ENCODE measurements at places on chromosomes 5 and 9. TPM values are rescaled to one million over a fixed set of nuclear protein-coding genes. Genes with fewer than 3 reads are reported as not detected.

DNA sequence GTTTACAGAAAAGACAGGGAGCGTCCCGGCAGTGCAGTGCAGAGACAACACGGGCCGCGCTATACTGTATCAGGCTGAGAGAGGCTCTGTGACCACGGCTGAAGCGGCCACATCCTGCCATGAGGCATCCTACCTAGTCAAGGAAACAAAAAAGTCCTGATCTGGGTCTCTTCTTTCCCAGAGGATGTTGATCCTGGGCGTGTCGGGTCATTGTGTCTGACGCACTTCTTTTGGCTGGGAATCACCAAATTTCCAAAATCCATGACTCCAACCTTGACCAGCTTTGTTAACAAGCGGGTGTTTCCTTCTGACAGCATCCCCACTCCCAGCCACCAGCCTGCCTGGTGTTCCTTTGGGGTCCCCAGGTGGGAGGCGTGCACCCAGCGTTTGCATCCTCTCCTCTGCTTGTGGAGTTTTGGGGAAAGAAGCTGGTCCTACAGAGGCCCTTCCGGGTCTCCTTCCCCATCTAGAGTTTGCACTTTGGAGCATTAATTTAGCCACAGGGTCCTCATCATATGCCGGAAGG lies 91.4 kb upstream of the RAI14 start:
- no peaks in the 10 kb centered on the region for H3K36me3 ChIP-seq
- H3K27me3 ChIP-seq = peaks cover 6% of the 10 kb centered on the region
- no peak overlapping the region for H3K27ac ChIP-seq

- no peak for DNase-seq
- no peaks in the 10 kb centered on the region for H3K36me3 ChIP-seq
- no peaks in the 10 kb centered on the region for H3K27me3 ChIP-seq
- H3K4me3 ChIP-seq = no peak overlapping the region
- H3K4me1 ChIP-seq = peaks cover 13% of the 10 kb centered on the region
- H3K27ac ChIP-seq = no peak overlapping the region
Measured at GRCh38 chr5:178327446-178327845, 94.8 kb upstream of the PHYKPL start.

Gene SLC25A48
- not detected for polyA plus RNA-seq

- H3K4me1 ChIP-seq = no peaks in the 10 kb centered on the region
- H3K27me3 ChIP-seq = no peaks in the 10 kb centered on the region
- H3K4me3 ChIP-seq = no peak overlapping the region
Measured at GRCh38 chr5:53392073-53392472, 88.4 kb upstream of the FST start.

DNA sequence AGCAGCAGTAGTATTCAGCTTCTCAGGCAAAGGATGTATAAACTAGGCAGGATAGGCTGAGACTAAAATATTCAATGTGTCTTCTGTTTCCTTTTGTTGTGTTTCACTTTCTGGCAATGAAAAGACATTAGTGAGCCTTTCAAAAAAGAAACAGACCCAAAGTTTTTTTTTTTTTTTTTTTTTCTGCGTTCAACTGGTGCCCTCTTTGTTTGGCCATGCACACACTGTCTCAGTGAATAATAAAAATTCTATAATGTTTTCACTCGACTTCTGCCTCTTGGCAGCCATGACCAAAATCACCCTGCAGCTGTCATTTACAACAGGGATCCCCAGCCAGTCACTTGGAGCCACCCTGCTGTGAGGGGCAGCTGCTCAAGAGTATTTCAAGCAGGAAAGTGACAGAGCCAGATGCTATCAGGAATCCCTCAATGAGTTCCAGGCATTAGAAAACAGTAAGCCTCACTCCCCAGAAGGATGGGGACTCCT lies 44.0 kb upstream of the MAN2A1 start:
- peaks cover 5% of the 10 kb centered on the region for H3K27me3 ChIP-seq
- no peaks in the 10 kb centered on the region for H3K4me1 ChIP-seq
- H3K36me3 ChIP-seq = no peaks in the 10 kb centered on the region
- H3K4me3 ChIP-seq = no peak overlapping the region
- H3K27ac ChIP-seq = no peak overlapping the region

DNA sequence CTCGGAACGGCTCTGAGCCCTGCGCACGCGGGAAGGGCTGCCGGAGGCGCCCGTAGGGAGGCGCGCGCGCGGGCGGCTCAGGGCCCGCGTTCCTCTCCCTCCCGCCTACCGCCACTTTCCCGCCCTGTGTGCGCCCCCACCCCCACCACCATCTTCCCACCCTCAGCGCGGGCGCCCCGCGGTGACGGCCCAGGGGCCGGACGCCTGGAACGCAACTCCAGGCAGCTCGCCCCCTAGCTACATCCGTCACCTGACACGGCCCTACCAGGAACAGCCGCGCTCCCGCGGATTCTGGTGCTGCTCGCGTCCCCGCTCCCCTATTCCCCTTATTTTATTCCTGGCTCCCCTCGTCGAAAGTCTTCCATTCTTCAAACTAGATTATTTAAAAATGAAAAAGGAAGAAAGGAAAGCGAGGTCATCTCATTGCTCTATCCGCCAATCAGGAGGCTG lies at the start of gene CDKN2B-AS1:
CDKN2B-AS1 (plus strand) TSS at position 236 of the 450 bp plus-strand sequence.
- H3K4me1 ChIP-seq = peaks cover 21% of the 10 kb centered on the region
- H3K27me3 ChIP-seq = peaks cover 12% of the 10 kb centered on the region
- H3K36me3 ChIP-seq = peaks cover 7% of the 10 kb centered on the region
- peak within 1 kb of the TSS; percentile 94 for H3K4me3 ChIP-seq
- H3K27ac ChIP-seq = peak within 1 kb of the TSS; percentile 100

DNA sequence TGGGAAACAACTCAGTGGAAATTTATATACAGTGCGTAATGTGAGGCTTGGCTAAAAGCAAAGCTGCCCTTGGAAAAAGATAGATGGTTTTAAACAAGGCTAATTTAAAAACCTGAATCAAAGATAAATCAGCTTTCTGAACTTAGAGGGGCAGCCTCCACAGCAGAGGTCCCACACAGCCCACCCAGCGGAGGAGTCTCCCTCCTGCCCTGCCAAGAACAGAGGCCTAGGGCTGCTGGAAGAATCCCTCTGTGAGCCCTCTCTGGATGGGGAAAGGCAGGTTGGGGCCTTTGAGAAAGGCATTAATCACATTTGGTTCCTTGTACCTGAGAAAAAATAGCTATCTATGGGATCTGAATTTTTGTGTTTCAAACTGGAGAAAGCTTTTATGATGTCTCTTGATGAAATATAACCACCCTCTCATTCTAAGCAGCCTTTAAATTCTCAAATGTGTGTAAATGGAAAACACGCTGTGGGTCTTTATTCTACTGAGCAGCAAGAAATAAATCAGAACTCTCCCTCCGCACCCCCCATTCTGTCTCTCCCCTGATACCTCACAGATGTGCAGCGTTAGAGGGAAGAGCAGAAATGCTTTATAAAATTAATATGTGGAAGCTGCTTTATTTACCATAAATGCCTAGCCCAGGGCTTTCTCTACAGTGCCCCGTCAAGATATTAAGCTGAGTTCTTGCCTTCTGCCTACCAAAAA lies 329.2 kb downstream of the EFNA5 start:
- DNase-seq = no peak
- no peak overlapping the region for H3K4me3 ChIP-seq
- H3K27ac ChIP-seq = no peak overlapping the region

DNA sequence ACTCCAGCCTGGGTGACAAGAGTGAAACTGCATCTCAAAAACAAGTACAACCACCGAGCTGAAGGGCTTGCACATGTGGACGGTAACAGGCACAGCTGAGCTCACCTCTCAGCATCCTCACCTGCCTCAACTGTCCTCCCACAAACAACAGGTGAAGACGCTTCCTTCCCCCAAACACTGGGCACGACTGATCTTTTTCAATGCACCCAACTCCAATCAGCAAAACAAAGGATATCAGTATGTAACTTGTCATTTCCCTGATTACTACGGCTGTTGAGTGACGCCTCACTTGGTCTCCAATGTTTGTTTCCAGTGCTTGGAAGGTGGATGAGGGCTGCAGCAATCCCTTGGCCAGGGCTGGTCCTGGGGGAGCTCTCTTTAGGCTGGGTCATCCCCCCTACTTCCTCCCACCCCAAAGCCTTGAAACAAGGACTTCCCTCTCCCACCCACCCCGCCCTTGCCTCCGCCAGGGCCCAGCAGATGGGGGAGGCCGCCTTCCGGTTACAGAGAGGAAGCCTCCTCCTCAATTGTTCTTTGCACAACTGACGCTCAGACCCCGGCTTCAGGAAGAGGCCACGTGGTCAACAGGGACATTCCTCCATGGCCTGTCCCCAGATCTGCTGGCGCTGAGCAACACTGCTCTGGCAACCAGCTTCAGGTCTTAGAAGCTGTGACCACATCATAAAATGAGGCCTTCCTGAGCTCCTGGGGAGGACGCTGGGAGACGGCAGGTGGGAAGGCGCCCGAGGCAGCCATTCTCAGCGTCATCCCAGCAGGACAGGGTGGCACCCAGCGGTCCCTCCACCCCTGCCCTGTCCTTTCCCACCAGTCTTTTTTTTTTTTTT lies 5.9 kb downstream of the FAM78A start:
- no peaks in the 10 kb centered on the region for H3K36me3 ChIP-seq
- H3K4me3 ChIP-seq = peak overlapping the region; percentile 92
- H3K4me1 ChIP-seq = peaks cover 76% of the 10 kb centered on the region
- peak; percentile 55 for DNase-seq

DNA sequence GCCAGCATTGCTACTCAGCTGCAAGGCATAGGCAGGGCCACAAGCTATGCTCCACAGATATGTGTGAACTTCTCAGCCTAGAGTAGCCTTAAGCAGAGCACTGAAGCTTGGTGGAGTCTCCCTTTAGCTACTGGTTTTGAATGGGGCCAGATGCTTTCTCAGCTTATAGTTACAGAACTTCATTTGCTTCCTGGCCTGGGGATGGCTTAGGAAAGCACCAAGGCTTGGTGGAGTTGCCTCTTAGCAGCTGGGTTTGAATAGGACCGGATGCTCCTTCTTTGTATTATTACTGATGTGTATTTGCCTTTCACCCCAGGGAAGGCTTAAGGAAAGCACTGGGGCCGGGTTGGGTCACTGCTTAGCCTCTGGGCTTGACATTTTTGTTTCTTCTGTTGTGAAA lies 497.8 kb upstream of the SEMA6A start:
- H3K4me1 ChIP-seq = no peaks in the 10 kb centered on the region
- H3K36me3 ChIP-seq = no peaks in the 10 kb centered on the region
- no peak for DNase-seq
- no peaks in the 10 kb centered on the region for H3K27me3 ChIP-seq

GRCh38 chr5:59693492-59694309 lies 199.8 kb downstream of the PDE4D start:
- H3K27me3 ChIP-seq = no peaks in the 10 kb centered on the region
- no peaks in the 10 kb centered on the region for H3K36me3 ChIP-seq
- no peaks in the 10 kb centered on the region for H3K4me1 ChIP-seq
- H3K4me3 ChIP-seq = no peak overlapping the region
- no peak for DNase-seq

- H3K27ac ChIP-seq = no peak overlapping the region
- H3K4me3 ChIP-seq = no peak overlapping the region
- H3K36me3 ChIP-seq = no peaks in the 10 kb centered on the region
- H3K27me3 ChIP-seq = peaks cover 71% of the 10 kb centered on the region
- DNase-seq = no peak
Measured at GRCh38 chr9:130541533-130541932, 37.8 kb upstream of the FUBP3 start.

Gene GLDC
- polyA plus RNA-seq = 0.23 TPM

- no peak overlapping the region for H3K27ac ChIP-seq
- H3K36me3 ChIP-seq = no peaks in the 10 kb centered on the region
- H3K4me3 ChIP-seq = peak overlapping the region; percentile 69
Measured at GRCh38 chr5:125005266-125005665, 258.8 kb upstream of the ZNF608 start.

DNA sequence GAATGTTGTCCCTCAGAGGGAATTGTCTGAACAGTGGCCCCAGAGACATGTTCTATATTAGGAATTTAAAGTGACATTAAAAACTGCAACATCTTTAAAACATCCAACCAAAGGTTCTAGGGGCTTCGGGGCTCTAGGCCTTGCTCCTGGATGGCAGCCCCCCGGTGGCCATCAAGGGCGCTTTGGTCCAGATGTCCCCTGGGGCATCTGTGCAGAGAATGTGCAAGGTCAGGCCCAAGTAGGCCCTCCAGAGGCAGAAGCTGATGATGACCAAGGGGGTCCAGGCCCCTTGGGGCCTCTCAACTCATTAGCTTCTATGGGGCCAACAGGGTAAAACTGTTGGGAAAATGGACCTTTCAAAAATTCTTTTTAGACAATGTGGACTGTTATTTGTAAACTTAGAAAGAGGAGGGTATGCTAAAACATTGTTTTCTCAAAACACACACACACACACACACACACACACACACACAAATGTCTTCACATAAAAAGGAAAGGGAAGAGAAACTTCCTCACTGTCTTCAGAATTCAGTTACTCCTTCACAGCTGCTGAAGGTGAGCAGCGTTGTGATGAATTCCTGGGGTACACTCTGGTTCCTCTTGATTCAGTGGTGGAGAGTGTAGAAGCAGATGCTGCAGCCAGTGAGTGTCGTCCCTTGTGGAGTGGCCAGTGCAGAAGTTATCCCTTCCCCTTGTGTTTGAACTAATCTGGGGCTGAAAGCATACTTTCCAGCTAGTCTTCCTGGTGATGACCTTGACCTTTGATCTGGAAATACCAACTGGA lies 125.2 kb downstream of the WDR41 start:
- no peaks in the 10 kb centered on the region for H3K36me3 ChIP-seq
- no peak overlapping the region for H3K4me3 ChIP-seq
- no peaks in the 10 kb centered on the region for H3K4me1 ChIP-seq

GRCh38 chr9:114539701-114540380 lies 34.6 kb upstream of the WHRN start:
- DNase-seq = no peak
- H3K4me1 ChIP-seq = peaks cover 19% of the 10 kb centered on the region
- H3K27ac ChIP-seq = no peak overlapping the region
- no peak overlapping the region for H3K4me3 ChIP-seq
- H3K36me3 ChIP-seq = no peaks in the 10 kb centered on the region
- H3K27me3 ChIP-seq = no peaks in the 10 kb centered on the region

- H3K4me1 ChIP-seq = peaks cover 33% of the 10 kb centered on the region
- DNase-seq = no peak
- H3K27me3 ChIP-seq = no peaks in the 10 kb centered on the region
- H3K36me3 ChIP-seq = peaks cover 29% of the 10 kb centered on the region
- no peak overlapping the region for H3K27ac ChIP-seq
- no peak overlapping the region for H3K4me3 ChIP-seq
Measured at GRCh38 chr5:154380263-154380662, 65.5 kb upstream of the SAP30L start.

Gene FBN2
- polyA plus RNA-seq = not detected

Gene CDKN2B
- polyA plus RNA-seq = not detected

Gene PRELID2
- polyA plus RNA-seq = 2.8 TPM

Gene LAMC3
- 0.17 TPM for polyA plus RNA-seq

DNA sequence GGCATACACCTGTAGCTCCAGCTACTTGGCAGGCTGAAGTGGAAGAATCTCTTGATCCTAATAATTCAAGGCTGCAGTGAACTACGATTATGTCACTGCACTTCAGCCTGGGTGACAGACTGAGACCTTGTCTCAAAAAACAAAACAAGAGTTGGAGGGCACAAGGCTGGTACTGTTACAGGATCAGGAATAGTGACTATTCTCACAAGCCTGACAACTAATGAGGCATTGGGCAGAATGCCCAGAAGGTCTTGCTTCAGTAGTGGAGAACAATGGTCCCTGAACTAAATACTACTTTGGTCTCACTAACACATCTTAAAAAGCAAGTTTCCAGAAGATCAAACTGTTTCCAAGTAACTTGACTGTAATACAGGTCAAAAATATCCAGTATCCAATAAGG lies 182.9 kb upstream of the RFX3 start:
- no peak for DNase-seq
- H3K27me3 ChIP-seq = peaks cover 20% of the 10 kb centered on the region
- no peaks in the 10 kb centered on the region for H3K4me1 ChIP-seq
